ENCODE measurements at places on chromosomes 11 and 22. TPM values are rescaled to one million over a fixed set of nuclear protein-coding genes. Genes with fewer than 3 reads are reported as not detected.

The CAPN5 gene
- polyA plus RNA-seq = 10.0 TPM

The MAPK11 gene
- polyA plus RNA-seq = 12.3 TPM

The CDC42BPG gene
- 20.0 TPM for polyA plus RNA-seq

The CYB5R2 gene
- polyA plus RNA-seq = 10.3 TPM

The OR5AK2 gene
- not detected for polyA plus RNA-seq

The P4HA3 gene
- 0.28 TPM for polyA plus RNA-seq

The INPP5J gene
- 7.5 TPM for polyA plus RNA-seq

The MPZL3 gene
- 2.1 TPM for polyA plus RNA-seq

The DRD2 gene
- 0.03 TPM for polyA plus RNA-seq

The ZNF214 gene
- 0.37 TPM for polyA plus RNA-seq

The CLDN25 gene
- not detected for polyA plus RNA-seq

The POTEH gene
- polyA plus RNA-seq = not detected

Measured in stomach (tissue), 19 donors.